Kidney glomerular epithelial cell (primary cell): ENCODE measurements at places on chromosomes 3 and 15.
A peak's percentile ranks its signal among the peaks of the same experiment; 100 is the strongest.

DNA sequence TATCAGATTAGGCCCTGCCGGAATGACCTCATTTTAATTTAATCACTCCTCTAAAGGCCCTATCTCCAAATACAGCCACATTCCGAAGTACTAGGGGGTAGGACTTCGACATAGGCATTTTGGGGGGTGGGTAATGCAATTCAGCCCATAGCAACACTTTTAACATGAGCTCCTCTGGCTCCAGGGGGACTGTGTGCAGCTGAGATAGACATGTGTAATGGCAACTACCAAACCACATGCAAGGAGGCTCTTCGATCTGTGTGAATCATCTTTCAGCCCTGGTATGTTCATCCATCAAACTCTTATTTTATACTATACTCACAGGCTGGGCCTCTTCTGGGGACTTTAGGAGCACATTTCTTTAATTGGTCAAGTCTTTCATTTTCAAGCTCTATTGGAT lies 57.4 kb upstream of the PPARG start:
- no peak for DNase-seq

DNA sequence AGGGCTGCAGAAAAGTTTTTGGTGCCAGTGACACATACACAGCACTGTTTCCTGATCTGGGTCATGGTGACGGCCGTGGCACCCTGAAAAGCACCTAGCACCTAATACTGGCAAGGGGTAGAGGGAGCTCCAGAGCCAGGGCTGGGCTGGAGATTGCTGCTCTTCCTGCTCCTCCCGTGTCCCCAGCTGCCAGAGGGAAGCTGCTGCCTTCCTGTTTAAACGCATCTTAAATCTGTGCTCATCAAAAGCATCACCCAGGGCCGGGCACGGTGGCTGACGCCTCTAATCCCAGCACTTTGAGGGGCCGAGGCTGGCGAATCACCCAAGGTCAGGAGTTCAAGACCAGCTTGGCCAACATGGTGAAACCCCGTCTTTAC lies 156.7 kb upstream of the MEF2A start:
- DNase-seq = peak; percentile 75

- no peak for DNase-seq
Measured at GRCh38 chr15:35127717-35128116, 42.6 kb upstream of the NANOGP8 start.

- DNase-seq = no peak
Measured at GRCh38 chr15:40956541-40956982, 3.3 kb downstream of the CHAC1 start.

DNA sequence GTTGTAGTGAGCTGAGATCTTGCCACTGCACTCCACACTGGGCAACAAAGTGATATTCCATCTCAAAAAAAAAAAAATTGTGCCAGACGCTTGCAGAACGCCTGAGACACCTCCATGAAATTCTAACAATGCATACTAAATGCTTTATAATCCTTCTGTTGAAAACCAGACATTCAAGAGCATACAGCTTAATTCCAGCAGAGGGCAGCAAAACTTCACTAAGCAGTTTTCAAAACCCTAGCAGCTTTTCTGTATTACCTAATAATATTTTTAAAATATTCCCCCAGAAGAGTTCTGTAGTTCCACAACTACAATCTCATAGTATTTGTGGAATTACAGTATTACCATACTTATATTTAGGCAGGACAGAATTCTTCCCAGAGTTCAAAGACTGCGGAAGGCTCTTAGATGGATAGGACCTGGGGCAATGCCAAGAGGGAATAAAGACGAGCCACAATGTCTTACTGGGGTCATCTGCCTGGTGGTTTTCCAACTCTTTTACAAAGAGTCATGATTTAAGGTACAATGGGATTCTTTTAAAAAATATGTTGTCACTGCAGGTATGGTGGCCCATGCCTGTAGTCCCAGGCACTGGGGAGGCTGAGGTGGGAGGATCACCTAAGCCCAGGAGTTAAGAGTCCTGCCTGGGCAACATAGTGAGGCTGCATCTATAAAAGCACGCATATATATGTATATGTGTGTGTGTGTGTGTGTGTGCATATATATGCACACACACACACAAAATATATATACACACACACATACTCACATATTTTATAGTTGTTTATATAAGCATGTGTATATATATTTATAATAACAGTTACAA lies 19.6 kb upstream of the TASOR start:
- DNase-seq = peak; percentile 62
